ENCODE measurements at places on chromosomes 1 and 21.

- DNase-seq: no peak
Observed at GRCh38 chr1:78483903-78484302, 6.9 kb upstream of the PTGFR start.

DNA sequence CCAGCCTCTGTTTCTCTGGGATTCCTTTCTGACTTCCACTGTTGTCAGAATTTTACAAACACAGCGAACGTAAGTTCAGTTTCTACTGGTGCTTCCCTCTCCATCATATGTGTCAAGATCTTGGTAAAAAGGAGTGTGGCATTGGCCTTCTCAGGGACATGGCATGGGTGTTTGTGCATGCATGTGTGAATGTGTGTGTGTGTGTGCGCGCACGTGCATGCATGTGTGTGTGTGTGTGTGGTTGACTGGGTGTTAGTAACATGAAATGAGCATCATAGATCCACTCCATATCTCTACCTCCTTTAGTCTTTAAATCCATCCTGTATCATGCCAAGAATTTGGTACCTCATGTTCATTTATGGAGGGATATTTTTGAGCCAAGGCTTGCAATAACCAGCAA, 411.3 kb downstream of the NPHP4 start:
- DNase-seq: no peak

DNA sequence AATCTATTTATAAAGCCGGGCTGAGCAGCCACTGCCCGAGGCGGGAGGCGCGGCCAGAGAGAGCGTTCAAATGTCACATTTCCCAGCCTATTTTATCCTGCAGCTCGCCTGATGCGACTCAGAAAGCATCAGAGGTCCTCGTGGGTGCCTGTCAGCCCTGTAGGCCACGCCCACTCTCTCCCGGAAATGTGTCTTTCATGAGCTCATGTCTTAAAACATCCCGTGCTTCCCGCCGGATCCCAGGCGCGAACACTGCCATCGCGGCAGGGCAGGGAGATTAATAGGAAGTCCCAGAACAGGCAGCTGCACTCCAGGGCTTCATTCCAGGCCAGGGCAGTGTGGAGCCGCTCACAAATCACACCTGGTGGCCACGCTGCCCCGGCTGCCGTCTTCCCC, 117.5 kb downstream of the PRDM16 start:
- DNase-seq: no peak

DNA sequence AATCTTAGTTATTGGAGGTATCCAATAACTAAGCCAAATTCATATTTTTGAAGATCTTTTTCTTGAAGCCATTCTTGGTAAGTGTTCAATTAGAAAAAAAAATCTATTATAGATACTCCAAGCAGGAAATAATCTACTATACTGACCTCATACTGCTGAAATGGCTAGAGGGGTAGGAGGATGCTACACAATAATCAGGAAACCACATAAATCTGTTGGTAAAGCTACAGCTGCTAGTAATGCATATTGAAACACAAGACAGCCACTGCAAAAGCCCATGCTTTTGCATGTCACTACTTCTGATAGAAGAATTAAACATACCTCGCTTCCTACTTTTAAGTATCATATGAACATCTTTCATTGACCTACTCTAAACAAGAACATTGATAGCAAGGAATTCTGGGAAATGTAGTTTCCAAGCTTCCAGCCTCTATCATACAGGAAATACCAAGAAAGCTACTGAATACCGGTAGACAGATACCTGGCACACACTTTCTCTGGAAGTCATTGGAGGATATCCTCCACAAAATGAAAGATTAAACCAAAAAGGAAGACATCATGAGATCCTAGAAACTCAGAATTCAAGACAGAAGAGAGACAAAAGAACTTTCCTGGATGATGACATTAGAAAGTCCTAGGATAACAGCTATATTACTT, 103.0 kb upstream of the VAV3 start:
- DNase-seq: no peak

GRCh38 chr1:154410185-154410827, 5.2 kb downstream of the IL6R start:
- DNase-seq: no peak

GRCh38 chr1:156463874-156464273, 36.7 kb downstream of the MEF2D start:
- DNase-seq: no peak

DNA sequence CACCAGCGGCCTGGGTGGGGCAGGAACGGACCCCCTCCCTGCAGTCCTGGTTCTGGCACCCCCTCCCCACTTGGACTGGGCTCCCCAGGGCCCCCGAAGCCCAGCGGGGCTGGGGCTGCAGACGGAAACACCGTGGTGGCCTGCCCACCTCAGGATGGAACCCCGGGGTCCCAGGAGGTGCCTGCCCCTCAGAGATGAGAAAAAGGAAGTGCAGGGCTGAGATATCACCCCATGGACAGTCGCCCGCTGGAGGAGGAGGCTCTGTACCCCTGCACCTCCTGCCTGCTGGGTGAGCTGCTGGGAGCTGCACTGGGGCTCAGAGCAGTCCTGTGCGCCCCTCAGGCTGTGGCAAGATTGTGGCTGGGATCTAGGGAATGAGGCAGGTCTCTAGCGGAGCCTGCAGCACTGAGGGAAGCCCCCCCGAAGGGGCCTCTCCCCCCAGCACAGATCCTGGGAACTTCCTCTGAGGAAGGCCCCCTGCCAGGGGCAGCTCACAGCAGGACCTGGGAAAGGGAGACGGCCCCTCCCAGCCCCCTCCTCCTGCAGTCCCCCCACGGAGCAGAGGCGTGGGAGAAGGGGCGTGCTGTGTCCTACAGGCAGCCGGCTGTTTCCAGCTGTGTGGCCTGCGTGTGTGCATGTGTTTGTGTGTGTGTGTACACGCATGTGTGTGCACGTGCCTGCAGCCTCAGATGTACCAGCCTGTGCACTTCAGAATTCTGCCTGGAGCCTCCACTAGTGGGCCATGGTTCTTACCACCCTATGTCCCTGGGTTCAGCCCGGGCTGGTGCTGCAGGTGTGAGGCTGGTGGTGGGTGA, 6.9 kb downstream of the AGRN start:
- DNase-seq: no peak

- DNase-seq: peak; percentile 16
Observed at GRCh38 chr1:239718997-239719628, 332.7 kb downstream of the CHRM3 start.

GRCh38 chr1:14928886-14929546, 224.5 kb upstream of the TMEM51 start:
- DNase-seq: no peak

All from SIG-M5 (cell line).